MCF 10A (cell line): ENCODE measurements at places on chromosomes 16 and 17.

DNA sequence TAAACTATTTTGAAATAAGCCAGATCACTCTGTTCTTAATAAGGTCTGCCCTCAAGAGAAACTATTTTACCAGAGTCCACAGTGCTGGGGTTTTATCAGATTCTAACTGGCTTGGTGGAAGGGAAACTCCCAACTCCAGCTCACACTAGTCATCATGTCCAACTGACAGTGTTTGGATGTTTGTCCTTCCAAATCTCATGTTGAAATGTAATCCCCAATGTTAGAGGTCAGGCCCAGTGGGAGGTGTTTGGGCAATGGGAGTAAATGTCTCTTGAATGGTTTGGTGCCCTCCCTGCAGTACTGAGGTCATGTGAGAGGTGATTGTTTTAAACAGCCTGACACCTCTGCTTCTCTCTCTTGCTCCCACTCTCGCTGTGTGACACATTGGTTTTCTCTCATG lies 1301.0 kb upstream of the CDH8 start:
- DNase-seq, result no peak

GRCh38 chr17:521183-521525 lies 168.5 kb upstream of the RPH3AL start:
- DNase-seq, result no peak

GRCh38 chr17:10757067-10757466 lies 27.2 kb upstream of the TMEM220 start:
- DNase-seq, result no peak

GRCh38 chr16:17529982-17530760 lies 59.4 kb upstream of the XYLT1 start:
- no peak for DNase-seq

DNA sequence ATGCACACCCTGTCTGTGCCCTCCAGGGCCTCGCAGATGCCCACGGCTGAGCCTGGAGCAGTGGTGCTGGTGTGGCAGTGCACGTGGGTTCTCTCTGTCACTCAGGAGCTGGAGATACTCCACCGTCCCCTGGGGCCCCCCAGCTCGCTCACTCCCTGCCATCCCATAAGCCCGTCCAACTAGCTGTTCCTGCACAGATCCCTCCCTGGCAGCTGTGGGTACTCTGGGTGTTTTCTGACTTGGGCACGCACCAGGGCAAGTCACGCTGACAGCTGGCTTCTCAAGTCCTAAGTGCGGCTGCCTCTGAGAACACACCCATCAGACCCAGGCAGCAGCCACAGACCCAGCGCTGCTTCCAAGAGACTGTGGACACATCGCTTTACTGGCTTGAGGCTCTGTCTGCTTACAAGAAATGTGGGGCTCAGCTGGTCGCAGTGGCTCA lies 25.4 kb upstream of the ITGB4 start:
- DNase-seq, result no peak

DNA sequence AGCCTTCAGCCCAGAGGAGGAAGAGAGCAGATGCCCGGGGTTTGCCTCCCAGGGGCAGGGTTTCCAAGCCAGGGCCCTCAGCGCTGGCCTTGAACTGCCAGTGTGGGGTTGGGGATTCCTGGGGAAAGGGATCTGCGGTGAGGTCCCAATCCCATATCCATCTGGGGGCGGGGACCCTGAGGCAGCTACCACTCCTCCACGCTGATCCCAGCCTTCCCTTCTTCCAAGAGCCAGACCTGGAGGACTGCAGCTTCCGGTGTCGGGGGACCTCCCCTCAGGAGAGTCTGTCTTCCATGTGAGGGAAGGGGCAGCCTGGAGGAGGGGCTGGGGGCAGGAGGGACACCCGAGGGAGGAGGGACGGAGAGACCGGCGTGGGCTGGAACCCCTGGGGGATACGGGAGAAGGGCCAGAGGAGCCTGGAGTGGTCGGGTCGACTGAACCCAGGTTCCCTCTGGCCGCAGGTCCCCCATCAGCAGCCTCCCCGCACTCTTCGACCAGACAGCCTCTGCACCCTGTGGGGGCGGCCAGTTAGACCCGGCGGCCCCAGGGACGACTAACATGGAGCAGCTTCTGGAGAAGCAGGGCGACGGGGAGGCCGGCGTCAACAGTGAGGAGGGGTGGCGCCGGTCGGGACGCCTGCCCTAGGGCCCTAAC lies 10.7 kb upstream of the CISD3 start:
- no peak for DNase-seq

GRCh38 chr17:62807812-62808575 lies at the start of gene MARCHF10:
MARCHF10 (minus strand) TSS chr17:62808314; CDS start chr17:62801735, 6,579 bp downstream.
- no peak for DNase-seq

DNA sequence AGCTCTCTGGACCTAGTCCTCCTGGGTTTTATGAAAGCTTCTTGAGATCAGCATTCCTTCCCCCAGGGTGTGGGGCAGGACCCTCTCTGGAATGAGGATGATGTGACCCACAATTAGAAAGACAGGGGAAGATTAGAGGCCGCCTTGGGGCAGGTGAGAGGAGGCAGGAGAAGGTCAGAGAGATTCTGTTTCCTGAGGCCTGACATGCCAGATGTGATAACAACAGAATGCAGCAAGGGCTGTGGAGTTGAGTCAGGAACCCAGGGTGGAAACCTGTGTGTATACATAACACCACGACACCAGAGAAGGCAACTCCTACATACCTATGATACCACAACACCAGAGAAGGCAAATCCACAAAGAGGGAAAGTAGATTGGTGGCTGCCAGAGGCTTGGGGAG lies 5.4 kb upstream of the SLC5A10 start:
- DNase-seq, result no peak

DNA sequence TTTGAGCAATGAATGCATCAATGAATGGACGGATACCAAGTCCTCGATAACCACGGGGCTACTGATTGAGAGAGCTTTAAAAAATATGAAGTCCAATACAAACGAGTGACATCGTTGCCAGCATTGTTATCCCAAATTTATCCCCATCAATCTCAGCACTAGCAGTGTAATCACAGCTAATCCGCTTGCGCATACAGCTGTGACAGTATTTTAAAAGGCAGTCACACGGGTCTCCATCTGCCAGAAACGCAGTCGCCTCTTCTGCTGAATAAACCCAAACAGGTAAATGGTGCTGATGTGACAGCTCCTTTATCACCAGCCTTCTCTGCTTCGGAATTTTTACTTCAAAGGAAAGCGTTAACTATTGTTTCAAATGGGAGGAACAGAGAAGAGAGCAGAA lies 311.1 kb downstream of the XYLT1 start:
- DNase-seq, result no peak

- DNase-seq, result no peak
Measured at GRCh38 chr17:75738218-75738802, 17.1 kb downstream of the ITGB4 start.

GRCh38 chr17:81608082-81608481 lies 28.8 kb downstream of the NPLOC4 start:
- DNase-seq, result no peak

GRCh38 chr17:64777415-64778239 lies 115.5 kb upstream of the SMURF2 start:
- no peak for DNase-seq

DNA sequence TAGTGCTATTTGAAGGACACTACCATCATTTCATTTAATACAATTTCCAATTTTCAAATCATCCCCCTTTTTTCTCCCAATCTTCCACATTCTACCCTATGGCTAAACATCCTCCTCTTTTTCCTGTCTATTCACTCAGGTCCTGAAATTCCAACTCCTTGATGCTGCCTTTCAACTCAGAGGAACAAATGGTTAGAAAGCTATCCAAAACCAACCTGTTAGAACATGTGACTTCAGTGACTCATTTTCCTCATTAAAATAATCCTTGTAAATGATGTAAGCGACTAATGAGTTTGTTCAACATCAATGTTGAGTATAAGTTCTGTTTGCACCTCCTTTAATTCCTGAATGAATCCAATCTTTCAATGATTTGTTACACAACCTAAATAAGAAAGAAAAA lies 5.5 kb downstream of the PSMD12 start:
- DNase-seq, result peak; percentile 35

GRCh38 chr16:86436466-86437185 lies 73.7 kb upstream of the FOXF1 start:
- no peak for DNase-seq

DNA sequence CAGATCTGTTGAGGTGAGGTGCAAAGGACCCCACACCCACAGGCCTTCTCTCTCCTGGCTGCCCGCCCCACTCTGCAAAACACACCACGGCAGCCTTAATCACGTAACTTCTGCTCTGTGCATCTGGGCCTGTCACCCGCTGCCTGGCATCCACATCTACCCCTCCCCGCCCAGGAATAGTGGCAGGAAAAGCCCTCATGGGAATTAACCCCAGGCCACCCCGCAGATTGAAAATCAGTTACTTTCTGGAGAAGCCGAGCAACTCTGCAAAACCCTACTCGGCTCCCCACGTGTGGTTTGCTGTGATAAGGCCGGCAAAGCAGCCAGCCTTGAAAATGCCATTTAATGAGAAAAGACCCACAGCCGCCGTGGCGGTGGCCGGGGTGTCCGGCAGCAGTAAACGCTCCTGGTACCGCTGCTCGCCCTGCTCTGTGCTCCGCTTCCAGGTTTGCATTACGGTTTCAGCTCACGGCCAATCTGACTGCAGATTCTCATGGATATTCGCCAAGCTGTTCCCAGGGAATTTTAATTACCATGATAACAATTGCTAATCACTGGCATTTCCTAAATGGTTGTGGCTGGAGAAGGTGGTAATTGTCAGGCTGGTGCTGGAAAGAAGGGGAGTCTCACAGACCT lies 78.0 kb upstream of the DOC2B start:
- no peak for DNase-seq

DNA sequence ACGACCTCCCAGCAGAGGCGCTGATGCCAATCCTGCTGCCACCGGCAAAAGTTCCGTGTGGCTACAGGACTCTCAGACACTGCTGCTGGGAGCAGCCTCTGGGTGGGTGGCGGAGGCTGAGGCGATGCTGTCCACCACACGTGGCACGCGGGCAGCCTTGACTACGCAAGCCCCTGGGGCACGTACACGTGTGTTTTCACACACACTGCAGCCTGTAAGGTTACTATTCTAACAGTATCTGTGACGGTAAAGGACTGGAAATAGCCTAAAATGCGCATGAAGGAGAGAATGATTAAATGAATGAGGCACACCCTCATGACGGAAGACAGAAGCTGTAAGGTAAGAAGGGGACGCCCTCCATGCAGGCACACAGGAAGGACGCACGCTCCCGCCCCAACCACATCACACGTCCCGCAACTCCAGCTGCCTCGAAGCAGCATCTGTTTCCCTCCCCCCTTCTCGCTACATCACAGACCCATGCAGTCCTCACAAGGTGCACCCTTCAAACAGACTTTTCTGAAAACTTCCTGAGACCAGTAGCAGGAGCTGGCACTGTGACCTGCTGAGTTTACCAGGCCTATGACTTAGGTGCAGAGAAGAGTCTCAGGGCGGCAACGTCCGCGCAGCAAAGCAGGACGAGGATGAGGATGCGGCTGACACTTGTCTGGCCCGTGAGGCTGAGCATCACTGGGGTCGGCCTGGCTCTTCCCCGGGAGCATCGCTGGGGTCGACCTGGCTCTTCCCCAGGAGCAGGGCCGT lies 28.7 kb upstream of the FASN start:
- DNase-seq, result no peak

- DNase-seq, result peak; percentile 49
Measured at GRCh38 chr17:13508896-13509295, 92.8 kb downstream of the HS3ST3A1 start.

- DNase-seq, result peak; percentile 98
Measured at GRCh38 chr16:24309258-24310142, 53.4 kb downstream of the CACNG3 start.

DNA sequence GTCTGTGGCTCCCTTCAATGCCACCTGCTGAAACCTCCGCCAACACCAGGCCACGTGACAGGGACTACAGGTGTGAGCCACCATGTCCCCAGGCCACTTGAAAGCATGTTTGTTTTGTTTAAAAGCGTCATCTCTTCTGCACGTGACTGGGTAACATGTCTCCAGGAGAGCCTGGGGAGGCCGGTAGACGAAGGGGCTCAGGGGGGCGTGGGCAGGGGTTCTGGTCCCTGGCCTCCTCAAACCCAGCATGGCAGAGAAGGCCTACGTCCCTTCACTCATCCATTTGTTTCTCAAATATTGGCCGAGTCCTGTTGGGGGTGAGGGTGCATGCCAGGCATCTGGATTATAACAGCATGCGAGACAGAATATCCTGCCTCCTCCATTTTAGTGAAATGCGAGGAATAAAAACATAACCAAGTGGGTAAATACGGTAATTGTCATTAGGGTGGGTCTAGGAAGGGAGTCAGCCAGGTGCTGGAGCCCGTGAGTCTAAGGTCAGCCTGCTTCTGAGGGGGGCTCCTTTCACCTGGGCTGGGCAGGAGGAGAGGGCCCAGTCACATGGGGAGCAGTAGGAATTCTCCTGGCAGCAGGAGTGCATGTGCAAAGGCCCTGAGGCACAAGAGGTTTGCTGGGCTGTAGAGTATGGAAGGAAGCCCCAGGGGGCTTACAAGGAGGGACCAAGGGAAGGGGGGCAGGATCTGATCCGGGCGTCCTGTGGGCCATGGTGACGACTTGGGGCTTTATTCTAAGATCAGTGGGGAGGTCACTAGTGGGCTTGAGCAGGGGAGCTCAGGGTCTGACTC lies 26.8 kb upstream of the CIBAR2 start:
- no peak for DNase-seq

GRCh38 chr17:11916091-11916490 lies 81.2 kb downstream of the ZNF18 start:
- no peak for DNase-seq

DNA sequence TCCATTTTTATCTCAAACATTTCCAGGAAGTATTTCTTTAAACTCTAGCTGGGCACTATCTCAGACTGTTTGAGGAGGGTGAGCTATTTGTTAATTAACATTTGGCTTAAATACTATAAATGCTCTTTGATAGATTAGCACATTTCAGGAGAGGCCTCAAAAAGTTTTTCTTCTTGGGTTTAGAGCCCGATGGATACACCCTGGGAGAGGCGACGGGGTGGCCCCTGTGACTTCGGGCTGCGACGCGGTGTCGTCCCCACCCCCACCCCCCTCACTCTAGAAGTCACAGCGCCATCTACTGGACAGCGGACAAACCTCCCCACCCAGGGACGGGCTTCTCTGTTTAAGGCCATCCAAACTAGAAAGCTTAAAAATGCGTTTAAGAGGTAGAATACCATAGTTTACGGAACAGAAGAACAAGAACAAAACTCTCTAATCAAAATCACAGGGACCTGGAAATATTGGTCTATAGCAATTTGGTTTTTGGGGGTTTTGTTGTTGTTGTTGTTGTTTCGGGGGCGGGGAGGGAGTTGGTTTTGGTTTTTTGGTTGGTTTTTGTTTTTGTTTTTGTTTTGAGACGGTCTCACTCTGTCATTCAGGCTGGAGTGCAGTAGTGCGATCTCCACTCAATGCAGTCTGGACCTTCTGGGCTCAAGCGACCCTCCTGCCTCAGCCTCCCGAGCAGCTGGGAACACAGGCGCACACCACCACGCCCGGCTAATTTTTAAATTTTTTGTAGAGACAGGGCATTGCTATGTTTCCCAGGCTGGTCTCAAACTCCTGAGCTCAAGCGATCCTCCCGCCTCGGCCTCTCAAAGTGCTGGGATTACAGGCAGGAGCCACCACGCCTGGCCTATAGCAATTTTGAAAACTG lies 254.4 kb downstream of the C16orf95 start:
- DNase-seq, result peak; percentile 77
